ENCODE measurements at places on chromosomes 1 and 21.

DNA sequence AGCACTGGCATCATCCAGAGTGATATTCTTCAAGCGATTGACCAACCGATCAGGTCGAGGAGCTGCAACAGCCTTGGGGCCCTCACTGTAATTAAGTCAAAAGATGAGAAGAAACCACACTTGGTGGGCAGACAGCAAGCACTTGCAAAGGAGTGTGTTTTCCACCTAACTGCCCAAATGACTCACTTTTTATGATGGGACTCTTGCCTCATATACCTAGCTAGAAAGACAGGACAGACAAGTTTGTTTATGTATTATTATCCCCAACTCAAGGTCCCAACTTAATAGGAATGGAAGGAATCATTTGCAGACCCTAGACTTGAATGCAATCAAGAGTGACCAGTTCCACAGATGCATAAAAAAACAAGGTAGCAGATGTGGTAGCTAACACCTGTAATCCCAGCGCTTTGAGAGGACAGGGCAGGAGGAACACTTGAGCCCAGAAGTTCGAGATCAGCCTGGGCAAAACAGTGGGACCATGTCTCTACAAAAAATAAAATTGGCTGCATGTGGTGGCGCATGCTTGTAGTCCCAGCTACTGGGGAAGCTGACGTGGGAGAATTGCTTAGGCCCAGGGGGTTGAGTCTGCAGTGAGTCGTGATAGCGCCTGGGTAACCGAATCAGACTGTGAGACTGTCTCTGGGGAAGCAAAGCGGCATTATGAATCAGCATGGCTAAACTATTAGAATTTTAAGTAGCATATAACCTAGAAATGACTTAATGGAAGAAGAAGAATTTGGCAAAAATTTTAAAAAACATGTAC, 2.3 kb upstream of the NRAS start:
- peak; percentile 21 for DNase-seq

GRCh38 chr1:21775550-21775914, 7.4 kb downstream of the USP48 start:
- no peak for DNase-seq

- DNase-seq, result no peak
Observed at GRCh38 chr1:151961833-151962232, 31.8 kb downstream of the S100A10 start.

- no peak for DNase-seq
Observed at GRCh38 chr1:86114236-86114635, 42.3 kb downstream of the COL24A1 start.

DNA sequence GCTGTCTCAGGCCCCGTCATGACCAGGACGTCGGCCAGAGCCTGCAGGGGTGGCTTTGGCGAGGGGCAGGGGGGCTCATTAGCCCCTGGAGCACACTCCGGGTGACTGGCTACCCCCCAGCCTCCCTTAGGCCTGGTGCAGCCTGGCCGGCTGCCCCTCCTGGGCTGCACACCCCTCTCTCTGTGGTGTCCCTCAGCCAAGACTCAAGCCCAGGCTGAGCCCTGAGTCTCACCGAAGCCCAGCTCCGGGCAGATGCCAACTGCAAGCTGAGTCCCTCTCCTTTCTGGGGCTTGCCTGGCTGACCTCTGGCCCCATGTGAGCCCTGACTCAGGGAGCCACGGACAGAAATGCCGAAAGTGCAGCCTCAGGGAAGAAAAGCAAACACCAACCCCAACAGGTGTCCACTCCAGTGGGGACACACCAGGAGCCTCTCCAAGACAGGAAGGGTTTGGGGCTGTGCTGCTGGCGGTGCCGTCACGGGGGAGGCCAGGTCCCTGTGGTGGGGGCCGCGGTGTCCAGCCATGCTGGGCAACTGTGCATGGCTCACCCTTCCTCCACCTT, 5.3 kb upstream of the IBA57 start:
- no peak for DNase-seq

GRCh38 chr21:31287201-31287600, 56.9 kb downstream of the TIAM1 start:
- DNase-seq, result no peak

DNA sequence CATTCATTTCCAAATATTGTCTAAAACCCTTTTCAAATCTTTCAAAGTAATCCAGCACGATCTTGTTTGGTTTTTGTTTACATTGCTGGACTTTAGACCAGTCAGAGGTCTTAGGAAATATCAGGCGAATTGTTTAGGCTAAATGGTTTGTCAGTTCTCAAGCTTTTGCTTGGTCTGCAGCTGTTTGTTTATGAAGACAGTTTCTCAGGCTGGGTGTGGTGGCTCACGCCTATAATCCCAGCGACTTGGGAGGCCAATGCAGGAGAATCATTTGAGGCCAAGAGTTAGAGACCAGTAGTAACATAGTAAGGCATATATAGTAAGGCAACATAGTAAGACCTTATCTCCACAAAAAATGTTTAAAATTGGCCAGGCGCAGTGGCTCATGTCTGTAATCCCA, 77.5 kb downstream of the DNTTIP2 start:
- no peak for DNase-seq

DNA sequence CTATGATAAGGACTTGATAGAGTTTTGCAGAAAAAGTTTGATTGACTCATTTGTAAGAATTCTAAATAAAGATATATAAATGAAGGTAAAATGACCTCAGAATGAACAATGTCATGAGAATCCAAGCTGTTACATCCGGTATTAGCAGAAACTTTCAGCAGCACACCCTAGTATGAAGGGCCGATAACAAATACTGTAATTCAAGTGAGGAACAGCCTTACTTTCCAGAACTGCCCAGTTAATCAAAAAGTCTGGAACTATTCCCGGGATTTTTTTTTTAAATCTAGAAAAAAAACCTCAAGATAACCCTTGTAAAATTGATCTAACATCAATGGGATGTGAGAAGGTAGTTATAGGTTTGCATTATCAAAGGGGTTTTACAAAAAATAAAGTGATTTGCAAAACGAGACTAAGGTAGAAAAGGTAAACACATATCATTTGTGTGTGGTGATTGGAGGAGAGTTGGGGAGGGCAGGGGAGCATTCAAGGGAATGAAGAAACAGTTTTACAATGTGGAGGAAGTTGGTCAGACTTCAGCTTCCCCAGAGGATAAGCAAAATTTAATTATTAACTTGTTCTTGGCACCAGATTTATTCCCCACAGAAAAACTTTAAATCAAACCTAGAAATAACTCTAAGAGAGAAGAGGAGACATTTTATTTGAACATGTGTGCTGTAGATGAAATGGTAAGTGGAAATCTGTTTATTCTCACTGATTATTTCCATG, 75.9 kb upstream of the VCAM1 start:
- DNase-seq, result no peak

- no peak for DNase-seq
Observed at GRCh38 chr1:170804879-170805278, 130.5 kb upstream of the MROH9 start.

GRCh38 chr1:93821423-93822144, 57.4 kb downstream of the DNTTIP2 start:
- DNase-seq, result no peak

- peak; percentile 43 for DNase-seq
Observed at GRCh38 chr1:16967095-16967575, 13.3 kb downstream of the MFAP2 start.

GRCh38 chr1:232596666-232597303, 33.1 kb downstream of the SIPA1L2 start:
- DNase-seq, result no peak

DNA sequence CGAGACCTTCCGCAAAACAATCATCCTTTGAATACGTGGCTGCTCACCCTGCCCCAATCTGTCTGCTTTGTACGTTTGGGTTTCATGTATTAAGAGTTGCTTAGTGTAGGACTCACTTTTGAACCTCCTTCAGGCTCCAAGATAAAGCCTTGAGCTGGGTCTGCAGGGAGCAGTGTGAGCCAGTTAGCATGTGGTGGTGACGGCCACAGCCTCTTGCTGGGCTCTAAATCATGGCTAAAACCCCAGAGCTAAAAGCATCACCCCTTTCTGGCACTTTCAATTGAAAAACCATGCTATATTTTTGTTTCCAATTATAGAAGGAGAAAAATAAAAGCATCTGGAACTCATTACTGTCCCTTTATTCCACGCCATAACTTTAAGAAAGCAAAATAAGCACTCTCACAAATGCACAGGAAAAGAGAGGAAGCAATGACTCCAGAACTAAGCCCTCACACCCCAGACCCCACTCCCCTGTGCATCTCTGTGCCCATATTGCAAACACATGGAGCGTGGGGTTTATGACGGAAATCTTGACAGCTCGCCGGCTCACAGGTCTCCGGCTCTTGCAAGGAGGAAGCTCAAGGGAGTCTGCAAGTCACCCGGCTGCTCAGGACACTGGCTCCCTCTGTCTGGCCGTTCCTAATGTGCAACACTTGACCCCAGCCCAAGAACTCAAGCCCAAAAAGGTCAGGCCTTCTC, 135.5 kb downstream of the MIS18A start:
- DNase-seq, result no peak

GRCh38 chr1:163414778-163415177, 93.0 kb downstream of the NUF2 start:
- DNase-seq, result no peak

DNA sequence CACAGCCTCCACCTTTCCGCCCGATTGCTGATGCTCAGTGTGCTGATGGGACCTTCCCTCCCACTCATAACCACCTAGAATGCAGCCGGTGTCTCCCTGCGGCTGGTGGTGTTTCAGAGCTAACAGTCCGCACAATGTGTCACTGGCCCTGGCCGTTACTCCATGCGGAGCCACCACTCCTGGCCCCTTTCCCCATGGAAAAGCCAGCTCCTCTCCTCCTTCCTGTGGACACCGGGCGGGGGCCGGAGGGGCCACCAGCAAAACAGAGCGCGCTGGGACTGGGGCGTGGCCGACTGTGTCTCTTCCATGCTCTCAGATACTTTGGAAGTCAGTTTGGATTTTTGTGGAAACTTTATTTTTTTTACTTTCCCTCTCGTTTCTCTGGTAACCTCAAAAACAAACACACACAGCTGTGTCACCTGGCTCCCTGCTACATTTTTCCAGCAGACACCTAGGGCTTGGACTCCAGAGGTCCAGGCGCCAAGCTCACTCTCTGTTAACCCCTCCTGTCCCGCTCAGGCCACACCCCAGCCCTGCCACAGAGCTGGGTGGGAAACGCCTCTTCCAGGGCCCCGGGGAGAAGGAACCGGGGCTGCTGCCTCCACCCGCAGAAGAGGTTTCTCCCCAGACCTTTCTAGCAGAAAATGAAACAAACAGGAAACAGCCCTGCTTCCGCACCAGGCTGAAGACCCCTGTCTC, 32.5 kb upstream of the COL6A2 start:
- no peak for DNase-seq

- DNase-seq, result no peak
Observed at GRCh38 chr1:115312742-115313141, 25.3 kb downstream of the NGF start.

GRCh38 chr1:234398849-234399381, 25.7 kb downstream of the COA6 start:
- no peak for DNase-seq

- DNase-seq, result no peak
Observed at GRCh38 chr21:34362670-34363069, 1.1 kb upstream of the KCNE2 start.

GRCh38 chr1:101769520-101769919, 227.2 kb downstream of the OLFM3 start:
- DNase-seq, result no peak

DNA sequence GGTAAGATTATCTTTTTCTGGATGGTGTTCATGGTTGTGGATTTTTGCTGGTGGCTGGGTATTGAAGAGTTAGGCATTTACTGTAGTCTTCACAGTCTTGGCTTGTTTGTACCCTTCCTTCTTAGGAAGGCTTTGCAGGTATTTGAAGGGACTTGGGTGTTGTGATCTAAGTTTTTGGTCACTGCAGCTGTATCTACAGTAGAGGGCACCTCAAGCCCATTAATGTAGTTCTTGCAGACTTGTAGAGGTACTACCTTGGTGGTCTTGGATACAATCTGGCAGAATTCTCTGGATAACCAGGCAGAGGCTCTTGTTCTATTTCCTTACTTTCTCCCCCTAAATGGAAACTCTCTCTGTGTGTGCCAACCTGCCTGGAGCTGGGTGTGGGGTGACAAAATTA, 155.8 kb upstream of the BRINP3 start:
- no peak for DNase-seq

- no peak for DNase-seq
Observed at GRCh38 chr1:200115532-200115931, 88.0 kb downstream of the NR5A2 start.

DNA sequence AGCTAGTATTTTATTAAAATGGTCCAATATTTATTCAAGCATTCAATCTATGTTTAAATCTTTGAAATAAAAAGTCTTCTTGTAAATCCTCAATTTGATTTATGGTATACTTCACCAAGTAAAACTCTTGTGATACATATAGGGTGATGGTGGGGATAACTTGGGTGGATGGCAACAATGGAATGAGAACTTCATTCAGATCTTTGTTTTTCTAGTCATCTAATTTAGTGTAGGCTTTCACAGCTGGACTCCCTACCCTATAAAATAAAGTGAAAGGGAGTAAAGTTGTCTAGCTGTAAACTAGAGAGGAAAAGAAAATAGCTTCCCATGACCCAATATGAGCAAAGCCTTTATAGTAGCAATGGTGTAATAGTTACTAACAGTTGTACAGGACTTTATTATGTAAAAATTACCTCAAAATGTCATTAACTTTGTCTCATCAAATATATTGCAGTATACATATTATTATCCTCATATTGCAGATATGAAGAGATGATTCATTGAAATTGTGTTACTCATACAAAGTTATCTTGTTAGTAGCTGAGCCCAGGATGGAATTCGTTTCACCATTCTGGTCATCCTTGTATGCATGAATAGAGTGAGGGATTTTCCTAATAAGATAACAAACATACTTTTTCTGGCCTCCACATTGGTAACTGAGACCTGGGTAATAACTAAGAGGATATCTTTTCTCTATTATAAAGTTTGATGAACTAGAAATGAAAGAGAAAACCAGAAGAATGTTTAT, 1377.7 kb upstream of the ADGRL4 start:
- DNase-seq, result no peak

DNA sequence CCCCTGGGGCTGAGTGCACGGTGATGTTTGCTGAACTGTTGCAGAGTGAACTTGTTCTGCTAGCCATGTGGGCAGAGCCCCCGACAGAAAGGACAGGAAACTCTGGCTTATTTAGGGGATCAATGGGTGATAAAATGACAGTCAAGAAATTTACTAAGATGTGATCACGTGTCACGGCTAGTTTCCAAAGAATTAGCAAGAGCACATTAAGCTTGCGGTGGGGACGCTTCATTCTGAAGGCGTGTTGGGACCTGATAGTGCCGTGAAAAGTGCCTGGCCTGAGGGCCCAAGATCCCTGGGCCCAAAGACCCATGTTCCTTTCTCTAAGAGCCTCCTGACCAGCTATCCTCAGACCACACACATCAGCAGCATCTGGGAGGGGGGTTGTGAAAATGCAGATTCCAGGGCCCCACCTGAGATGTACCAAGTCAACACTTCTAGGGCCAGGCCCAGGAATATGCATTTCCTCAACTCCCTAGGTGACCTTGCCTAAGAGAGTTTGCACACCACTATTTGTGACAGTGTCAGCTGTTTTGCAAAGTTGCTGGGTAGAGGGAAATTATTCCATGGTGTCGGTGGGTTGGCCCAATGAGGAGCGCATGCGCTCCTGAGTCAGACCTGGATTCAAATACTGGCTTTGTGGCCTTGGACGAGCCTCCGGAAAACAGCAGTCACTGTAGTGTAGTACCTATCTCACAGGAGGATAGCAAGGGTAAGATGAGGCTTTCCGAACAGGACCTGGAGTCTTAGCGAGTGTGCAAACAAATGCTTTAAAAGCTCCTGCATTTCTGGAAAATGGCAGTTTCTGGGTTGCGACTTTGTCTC, 77.5 kb downstream of the SPSB1 start:
- DNase-seq, result no peak

Measured in skeletal muscle cell (primary cell).